Hematopoietic multipotent progenitor cell treated with erythropoietin and hydrocortisone succinate and interleukin-3 and kit ligand, for 17 days (in vitro differentiated cells): ENCODE measurements at places on chromosomes 6 and 20.

- DNase-seq = no peak
Measured at GRCh38 chr6:109874621-109875020, 103.5 kb upstream of the GPR6 start.

- no peak for DNase-seq
Measured at GRCh38 chr6:119145111-119145510, 66.6 kb upstream of the FAM184A start.

DNA sequence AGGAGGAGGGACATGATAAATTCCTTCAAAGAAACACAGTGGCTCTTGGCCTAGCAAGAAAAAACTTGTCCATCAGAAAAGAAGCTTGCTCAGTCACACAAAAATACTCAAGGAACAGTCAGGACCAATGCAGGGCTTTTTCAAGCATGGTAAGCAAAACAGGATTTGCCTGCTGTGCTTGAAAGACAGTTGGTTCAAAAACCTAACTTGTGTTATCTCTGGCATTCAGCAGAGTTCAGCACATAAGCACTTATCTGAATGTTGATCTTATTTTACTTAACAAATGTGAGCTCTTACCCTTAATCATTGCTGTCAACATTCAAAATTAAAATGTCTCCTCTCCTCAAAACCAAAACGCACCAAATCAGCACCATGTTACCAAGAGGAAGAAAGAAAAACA lies 38.3 kb downstream of the ATG5 start:
- DNase-seq = no peak

- DNase-seq = no peak
Measured at GRCh38 chr6:89117211-89118108, at the start of gene SRSF12. TSS of gene SRSF12 (minus strand) at chr6:89118071. CDS start at chr6:89117887, 184 bp downstream.

GRCh38 chr20:2917266-2917665 lies 44.0 kb downstream of the PTPRA start:
- no peak for DNase-seq

DNA sequence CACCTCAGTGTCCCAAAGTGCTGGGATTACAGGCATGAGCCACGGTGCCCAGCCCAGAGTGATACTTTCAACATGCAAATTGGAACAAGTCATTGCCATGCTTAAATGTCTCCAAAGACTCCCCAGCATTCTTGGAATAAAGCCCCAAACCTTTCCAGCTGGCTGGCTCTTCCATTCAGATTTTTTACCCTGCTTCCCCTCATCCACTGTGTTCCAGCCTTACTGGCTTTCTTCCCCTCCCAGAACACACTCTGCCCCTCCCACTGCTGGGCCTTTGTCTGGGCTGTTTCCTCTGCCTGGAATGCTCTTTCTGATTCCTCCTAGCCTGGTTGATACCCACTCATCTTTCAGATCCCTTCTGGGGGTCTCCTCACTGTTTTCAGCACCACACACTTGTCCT lies 40.1 kb upstream of the NNAT start:
- no peak for DNase-seq
